Lung microvascular endothelial cell (primary cell): ENCODE measurements at places on chromosomes 1 and 21. TPM values are rescaled to one million over a fixed set of nuclear protein-coding genes. Genes with fewer than 3 reads are reported as not detected.

- DNase-seq: no peak
Measured at GRCh38 chr1:2337501-2337900, 53.9 kb downstream of the MORN1 start.

GRCh38 chr1:205662791-205663190 lies 17.5 kb downstream of the SLC45A3 start:
- DNase-seq: no peak

GRCh38 chr1:216778737-216779136 lies 55.5 kb upstream of the ESRRG start:
- DNase-seq: no peak

GRCh38 chr1:159752135-159752580 lies 28.6 kb upstream of the DUSP23 start:
- peak; percentile 80 for DNase-seq

DNA sequence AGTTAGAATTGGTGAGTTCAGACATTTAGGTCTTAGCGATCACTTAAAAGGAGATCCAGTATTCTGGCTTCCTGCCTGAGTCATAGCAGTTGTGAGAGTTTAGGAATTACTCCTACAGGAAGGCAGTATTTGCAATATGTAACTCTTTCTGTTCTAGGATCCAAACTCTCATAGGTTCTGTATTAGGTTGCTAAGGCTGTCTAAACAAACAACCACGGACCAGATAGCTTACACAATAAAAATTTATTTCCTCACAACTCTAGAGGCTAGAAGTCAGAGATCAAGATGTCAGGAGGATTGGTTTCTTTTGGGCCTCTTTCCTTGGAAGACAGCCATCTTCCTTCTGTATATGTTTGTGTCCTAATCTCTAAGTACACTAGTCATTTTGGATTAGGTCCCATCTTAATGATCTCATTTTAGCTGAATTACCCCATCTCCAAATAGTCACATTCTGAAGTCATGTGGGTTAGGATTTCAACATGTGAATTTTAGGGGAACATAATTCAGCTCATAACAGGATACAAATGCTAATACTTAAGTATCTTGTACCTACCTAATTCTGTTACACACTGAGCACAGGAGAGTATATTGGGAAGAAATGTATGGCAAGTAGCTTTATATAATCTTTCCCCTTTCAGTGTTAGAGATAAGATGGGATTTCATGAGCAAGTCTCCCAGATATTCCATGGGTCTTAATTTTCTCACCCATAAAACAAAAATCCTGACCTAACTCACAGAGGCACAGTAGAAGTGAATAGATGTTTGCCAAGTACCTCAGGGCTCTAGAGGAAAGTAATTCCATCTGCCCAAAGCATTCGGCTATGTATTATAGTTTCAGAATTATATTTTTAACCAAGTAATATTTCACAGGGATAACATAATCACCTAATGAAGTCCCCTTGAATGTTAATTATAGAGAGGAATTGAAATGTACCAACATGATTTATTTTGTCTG lies 144.4 kb downstream of the PTBP2 start:
- peak; percentile 97 for DNase-seq

DNA sequence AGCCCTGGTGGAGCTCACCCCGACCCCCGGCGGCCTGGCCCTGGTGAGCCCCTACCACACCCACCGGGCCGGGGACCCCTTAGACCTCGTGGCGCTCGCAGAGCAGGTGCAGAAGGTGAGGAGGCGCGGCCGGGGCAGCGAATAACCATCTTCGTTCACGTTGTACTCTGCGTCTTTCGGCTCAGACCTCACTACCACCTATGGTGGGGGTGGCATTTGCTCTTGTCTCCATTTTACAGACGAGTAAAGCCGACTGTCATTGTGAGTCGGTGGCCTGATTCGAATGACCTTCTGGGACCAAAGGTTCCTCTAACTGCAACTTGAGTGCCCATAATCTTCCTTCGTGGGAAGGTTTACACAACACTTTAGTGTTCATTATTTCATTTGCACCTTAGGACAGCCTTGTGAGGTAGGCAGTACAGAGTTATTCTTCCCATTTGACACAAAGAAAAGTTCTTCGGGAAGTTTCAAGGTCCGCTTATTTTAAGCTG lies 506 bp downstream of the C1orf50 start:
- DNase-seq: no peak

DNA sequence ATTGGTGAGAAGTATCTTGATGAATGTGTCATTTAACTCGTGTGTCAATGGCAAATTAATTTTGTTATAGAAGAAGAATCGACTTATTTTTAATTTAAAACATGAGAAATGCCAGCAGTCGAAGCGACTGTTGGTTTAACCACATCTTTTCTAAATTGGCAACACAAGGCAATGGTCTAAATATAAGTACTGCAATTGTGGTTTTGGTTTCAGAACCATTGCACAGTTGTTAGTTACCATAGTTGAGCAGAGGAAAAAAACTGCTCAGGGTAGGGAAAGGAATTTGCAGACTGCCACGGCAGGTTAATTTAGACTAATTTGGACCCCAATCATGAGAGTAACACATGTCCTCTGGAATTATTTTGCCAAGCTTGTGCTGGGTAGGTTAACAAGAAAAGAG lies 185.6 kb upstream of the RUNX1 start:
- DNase-seq: no peak

DNA sequence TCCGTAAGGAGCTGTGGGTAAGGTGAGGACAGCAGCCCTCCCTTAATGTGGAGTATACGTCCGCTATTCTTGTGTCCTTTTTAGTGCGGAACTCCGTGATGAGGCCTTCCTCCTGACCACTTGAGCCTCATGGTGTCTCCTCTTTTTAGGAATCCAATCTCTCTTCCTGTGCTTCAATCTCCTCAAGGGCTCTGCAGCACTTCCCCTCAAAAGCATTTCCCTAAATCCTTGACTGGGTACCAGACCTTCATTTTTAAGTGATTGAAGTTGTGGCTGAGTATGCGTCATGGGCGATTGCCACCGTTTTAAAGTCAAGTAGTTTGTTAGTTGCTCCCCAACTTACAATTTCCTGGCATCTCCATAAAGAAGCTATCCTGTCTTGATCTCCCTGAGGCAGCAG lies 62.8 kb downstream of the SAMSN1 start:
- DNase-seq: no peak

DNA sequence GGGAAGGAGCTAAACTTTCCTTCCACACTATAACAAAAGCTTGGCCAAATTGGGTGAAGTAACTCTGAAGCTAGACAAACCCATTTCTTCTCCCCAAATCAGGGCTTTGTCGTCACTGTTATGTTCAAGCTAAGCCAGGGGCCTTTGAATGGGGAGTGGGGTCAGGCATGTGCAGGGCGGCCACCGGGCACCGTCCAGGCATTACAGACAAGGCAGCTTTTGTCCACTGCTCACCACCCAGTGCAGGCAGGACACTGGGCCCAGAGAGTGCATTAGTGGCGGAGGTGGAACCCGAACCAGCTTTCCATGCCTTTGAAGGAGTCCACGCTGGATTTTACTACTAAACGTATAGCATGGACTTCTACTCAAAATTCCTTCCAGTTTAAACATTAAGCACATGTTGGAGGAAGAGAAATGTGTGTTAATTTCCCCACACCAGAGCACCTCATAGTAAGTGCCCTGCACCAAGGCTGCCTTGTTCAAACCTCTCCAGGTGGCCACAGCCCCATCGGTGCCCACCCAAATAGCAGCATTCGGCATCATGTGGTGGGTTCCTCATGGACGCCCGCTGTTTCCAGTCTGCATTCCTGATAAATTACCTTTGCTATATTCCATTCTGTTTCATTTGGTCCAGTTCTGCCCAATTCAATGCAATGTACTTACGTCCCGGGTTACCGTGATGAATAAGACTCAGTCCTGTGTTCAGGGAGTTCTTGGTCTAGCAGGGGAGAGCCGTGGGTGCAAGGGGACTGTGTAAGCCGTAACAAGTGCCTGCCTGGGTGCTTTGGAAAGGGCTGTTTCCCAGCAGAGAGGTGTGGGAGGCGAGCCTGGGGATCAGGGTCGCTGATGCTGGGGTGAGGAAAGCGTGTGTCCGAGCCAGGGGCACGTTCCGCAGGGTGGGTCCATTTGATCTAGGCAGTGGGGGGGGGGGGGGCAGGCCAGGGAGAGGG lies 1.6 kb downstream of the UBASH3A start:
- no peak for DNase-seq

- peak; percentile 85 for DNase-seq
Measured at GRCh38 chr1:9196129-9197040, 38.2 kb upstream of the H6PD start.

GRCh38 chr1:193462629-193463320 lies 276.4 kb upstream of the B3GALT2 start:
- DNase-seq: no peak

- DNase-seq: no peak
Measured at GRCh38 chr1:228502522-228502921, 15.3 kb downstream of the RNF187 start.

DNA sequence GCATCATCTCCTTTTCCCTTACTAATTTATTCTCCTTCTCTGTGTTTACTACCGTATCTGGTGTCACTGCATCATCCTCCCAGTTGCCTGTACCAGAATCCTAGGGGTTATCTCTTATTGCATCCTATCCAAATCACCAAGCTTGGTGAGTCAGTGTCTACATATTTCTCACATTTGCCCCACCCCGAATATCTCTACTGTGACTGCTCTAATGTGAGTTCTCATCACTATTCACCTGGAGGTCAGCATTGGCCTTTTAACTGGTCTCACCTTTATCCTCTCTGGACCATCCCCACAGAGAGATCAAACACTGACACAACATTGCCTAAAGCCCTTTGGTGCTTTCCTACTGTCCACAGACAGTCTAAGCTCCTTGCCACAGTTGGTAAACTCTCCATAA lies 45.7 kb upstream of the ZNF648 start:
- no peak for DNase-seq

GRCh38 chr1:198947456-198947855 lies 308.6 kb downstream of the PTPRC start:
- DNase-seq: no peak

GRCh38 chr21:27060190-27060589 lies 93.3 kb upstream of the ADAMTS5 start:
- no peak for DNase-seq

DNA sequence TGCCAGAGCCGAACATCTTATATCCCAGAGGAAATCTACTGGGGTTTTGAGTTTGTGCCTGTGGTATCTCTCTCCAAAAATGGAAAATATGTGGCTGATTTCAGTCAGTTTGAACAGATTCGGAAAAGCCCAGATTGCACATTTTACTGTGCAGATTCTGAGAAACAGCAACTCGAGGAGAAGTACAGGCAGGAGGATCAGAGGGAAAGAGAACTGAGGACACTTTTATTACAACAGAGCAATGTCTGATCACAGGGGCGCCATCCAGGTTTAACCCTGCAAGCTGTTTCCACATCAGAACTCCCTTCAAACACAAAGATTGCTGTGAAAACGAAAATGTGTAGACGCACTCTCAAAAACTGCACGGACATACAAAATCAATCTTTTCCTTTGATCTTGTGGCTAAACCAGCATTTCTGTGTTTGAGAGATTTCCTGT lies 43.4 kb downstream of the KCNJ15 start:
- no peak for DNase-seq

The TNFRSF1B gene
- total RNA-seq: 3.8 and 8.7 TPM in 2 replicates

The CRP gene
- not detected in 2 replicates for total RNA-seq

The PROK1 gene
- total RNA-seq: not detected in 2 replicates

The PTPN7 gene
- not detected in 2 replicates for total RNA-seq

The PTPN22 gene
- total RNA-seq: under 0.01 and 0.44 TPM in 2 replicates

The PGBD5 gene
- total RNA-seq: 0.22 and 0.60 TPM in 2 replicates

The PSRC1 gene
- total RNA-seq: 0.79 and 2.8 TPM in 2 replicates
